Activated CD8-positive, alpha-beta memory T cell treated with anti-CD3 and anti-CD28 coated beads for 1 hour (primary cell): ENCODE measurements at places on chromosomes 7 and 10.
A peak's percentile ranks its signal among the peaks of the same experiment; 100 is the strongest.

GRCh38 chr10:10780746-10781145 lies 236.9 kb upstream of the CELF2 start:
- DNase-seq = no peak

GRCh38 chr7:127254163-127254684 lies 1.5 kb upstream of the GRM8 start:
- no peak for DNase-seq

DNA sequence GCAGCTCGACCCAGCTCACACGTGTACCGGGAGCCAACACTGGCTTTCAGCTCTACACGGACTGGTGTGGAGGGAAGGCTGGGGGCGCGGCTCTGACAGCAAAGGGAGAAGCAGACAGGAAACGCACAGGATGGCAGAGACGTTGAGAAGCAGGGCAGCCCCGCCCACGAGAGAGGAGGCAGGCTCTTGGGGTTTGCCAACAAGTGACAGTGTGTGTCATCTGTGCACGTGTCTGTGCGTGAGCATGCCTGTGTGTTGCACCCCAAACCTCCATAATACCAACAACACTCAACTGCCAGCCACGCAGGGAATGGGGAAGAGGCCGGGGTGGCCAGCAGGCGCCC lies 64.4 kb upstream of the PDGFA start:
- DNase-seq = peak; percentile 77

GRCh38 chr7:128349466-128349825 lies 5.7 kb upstream of the RBM28 start:
- no peak for DNase-seq
